Smooth muscle cell of the pulmonary artery (primary cell): ENCODE measurements at places on chromosomes 5 and 9. TPM values are rescaled to one million over a fixed set of nuclear protein-coding genes. Genes with fewer than 3 reads are reported as not detected.

The ARRDC3 gene
- 110 and 199 TPM in 2 replicates for total RNA-seq

The VCAN gene
- total RNA-seq: 2,405 and 2,757 TPM in 2 replicates

The SLC27A4 gene
- 16.0 and 29.9 TPM in 2 replicates for total RNA-seq

The IFNA17 gene
- total RNA-seq: not detected in 2 replicates

The PKD2L2 gene
- not detected in 2 replicates for total RNA-seq

The PCDHA11 gene
- total RNA-seq: 0.23 and 0.33 TPM in 2 replicates

The CBY3 gene
- total RNA-seq: 0.20 TPM in 1 of 2 replicates, not detected in the other

The SPINK5 gene
- not detected in 2 replicates for total RNA-seq

The KCNV2 gene
- total RNA-seq: not detected in 2 replicates

The WNK2 gene
- not detected in 2 replicates for total RNA-seq

The ZNG1A gene
- 10.2 and 15.7 TPM in 2 replicates for total RNA-seq

The PRSS3 gene
- 12.1 and 14.8 TPM in 2 replicates for total RNA-seq

The RNF183 gene
- not detected in 2 replicates for total RNA-seq

The PSMB7 gene
- total RNA-seq: 130 and 157 TPM in 2 replicates

The ATG12 gene
- total RNA-seq: 49.6 and 61.6 TPM in 2 replicates

The PCDHGA9 gene
- 5.2 and 5.5 TPM in 2 replicates for total RNA-seq

The GOLM1 gene
- total RNA-seq: 43.6 and 66.2 TPM in 2 replicates

The SIT1 gene
- 0.07 TPM in 1 of 2 replicates, not detected in the other for total RNA-seq

The ORM1 gene
- total RNA-seq: not detected in 2 replicates

The FSTL4 gene
- 0.07 TPM in 1 of 2 replicates, not detected in the other for total RNA-seq

The IL9 gene
- not detected in 2 replicates for total RNA-seq

The MELK gene
- total RNA-seq: 4.8 and 9.6 TPM in 2 replicates

The FOXD4 gene
- total RNA-seq: 0.13 and 0.17 TPM in 2 replicates

The ANKRD31 gene
- total RNA-seq: under 0.01 and 0.03 TPM in 2 replicates

The DAB2IP gene
- 30.8 and 33.3 TPM in 2 replicates for total RNA-seq

The DMRT2 gene
- not detected in 2 replicates for total RNA-seq

The SAXO1 gene
- total RNA-seq: under 0.01 TPM in 1 of 2 replicates, not detected in the other

The CYLC2 gene
- not detected in 2 replicates for total RNA-seq

The IGFBPL1 gene
- 0.20 TPM in 1 of 2 replicates, not detected in the other for total RNA-seq

The PPP1R26 gene
- 13.4 and 15.6 TPM in 2 replicates for total RNA-seq

The SERF1A gene
- 1.1 and 1.6 TPM in 2 replicates for total RNA-seq

The RUSC2 gene
- 31.5 and 40.1 TPM in 2 replicates for total RNA-seq

The NMUR2 gene
- not detected in 2 replicates for total RNA-seq

The PTGS1 gene
- 93.5 and 257 TPM in 2 replicates for total RNA-seq

The PCDHGA12 gene
- 40.2 and 46.0 TPM in 2 replicates for total RNA-seq

The NUTM2F gene
- not detected in 2 replicates for total RNA-seq

The LHFPL2 gene
- total RNA-seq: 66.9 and 83.6 TPM in 2 replicates

The SPINK13 gene
- total RNA-seq: not detected in 2 replicates

The SPRY4 gene
- total RNA-seq: 13.2 and 14.6 TPM in 2 replicates
